ENCODE measurements at places on chromosomes 12 and 14.

DNA sequence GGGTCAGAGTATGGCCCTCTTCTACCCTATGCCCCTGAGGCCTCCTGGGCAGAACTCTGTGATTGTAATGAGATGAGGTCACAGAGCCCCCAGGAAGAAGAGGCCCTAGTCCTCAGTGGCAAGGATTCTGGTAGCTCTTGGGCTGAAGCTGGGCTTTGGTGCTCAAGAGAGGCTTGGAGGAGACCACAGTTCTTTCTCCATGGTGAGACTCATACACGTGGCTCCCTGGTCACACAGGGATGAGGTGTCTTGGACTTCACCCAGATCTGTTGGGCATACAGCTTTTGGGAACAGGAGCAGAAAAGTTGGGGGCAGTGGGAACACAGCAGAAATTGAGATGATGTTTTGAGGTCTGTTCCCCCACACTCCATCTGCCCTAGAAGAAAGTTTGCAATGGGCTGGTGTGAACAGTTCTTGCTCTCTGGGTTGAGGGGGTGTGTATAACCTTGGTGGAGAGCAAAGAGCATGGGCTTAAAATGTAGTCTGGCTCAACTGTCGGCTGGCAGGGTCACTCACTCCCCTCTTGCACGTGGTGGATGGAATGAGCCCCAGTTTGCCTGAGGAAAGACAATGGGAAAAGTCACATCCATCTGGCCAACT is at the start of gene KRT86:
Gene KRT86 (plus strand): TSS at position 125 of the 600 bp plus-strand sequence. CDS start 27,272 bp downstream, outside the sequence.
- no peak for DNase-seq

GRCh38 chr14:22296722-22297121 is 292.3 kb downstream of the DAD1 start:
- DNase-seq = no peak

GRCh38 chr12:46963977-46964971 is 115.1 kb upstream of the PCED1B start:
- DNase-seq = no peak

GRCh38 chr12:55704824-55705718 is 2.6 kb downstream of the ITGA7 start:
- DNase-seq = no peak

- DNase-seq = no peak
Observed at GRCh38 chr14:68543516-68543915, 249.4 kb downstream of the ZFP36L1 start.

DNA sequence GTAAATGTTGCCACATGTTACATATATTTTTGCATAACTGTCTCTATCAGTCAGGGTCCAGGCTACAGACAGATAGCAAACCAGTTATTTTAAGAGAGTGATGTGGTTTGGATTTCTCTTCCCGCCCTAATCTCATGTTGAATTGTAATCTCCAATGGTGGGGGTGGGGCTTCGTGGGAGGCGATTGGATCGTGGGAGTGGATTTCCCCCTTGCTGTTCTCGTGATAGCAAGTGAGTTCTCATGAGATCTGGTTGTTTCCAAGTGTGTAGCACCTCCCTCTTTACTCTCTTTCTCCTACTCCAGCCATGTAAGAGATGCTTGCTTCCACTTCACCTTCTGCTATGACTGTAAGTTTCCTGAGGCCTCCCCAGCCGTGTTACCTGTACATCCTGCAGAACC is 704.2 kb upstream of the TBX3 start:
- DNase-seq = no peak

DNA sequence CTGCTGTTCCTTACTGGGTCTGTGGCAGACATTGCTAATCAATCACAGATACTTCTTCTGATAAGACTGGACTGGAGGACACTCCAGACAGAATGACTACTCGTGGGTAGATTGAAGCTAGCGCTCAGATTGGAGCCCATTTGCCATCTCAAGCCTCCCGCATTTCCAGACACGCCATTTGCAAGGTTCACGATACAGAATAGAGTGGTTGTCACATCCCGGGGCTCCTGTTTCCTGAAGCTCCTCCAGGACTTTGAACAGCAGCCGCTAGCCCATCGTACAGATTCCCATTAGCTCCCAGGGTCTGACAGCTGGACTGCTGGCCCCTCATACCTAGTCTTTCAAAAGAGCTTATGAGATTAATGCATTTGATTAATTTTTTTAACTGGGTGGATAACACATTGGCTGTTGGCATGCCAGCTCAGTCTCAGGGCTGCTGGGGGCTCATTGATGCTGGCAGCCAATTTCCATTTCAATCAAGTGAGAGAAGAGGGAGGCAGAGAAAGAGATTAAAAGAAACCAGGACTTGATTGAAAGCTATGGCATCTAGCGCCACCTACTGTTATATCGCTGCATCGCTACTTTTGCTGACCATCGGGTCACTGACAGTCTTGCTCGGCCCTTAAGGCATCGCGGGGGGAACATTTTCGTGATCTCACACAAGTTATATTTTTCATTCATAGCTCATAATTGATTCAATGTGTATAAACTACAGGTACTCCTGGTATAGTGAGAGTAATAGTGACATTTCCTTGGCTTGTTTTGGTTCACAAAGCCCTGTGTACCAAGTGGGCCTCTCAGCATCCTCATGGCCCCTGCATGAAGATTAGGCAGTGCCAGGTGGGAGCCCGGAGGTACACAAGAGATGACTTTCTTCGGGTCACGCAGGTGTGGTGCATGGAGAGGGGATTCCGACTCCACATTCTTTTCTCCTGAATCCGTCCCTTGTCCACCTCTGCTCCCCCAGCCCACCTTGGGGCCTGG is 78.6 kb downstream of the CCDC60 start:
- peak; percentile 59 for DNase-seq

GRCh38 chr12:26724309-26724702 is 108.7 kb downstream of the ITPR2 start:
- DNase-seq = no peak

- no peak for DNase-seq
Observed at GRCh38 chr12:9342614-9343353, 134.6 kb upstream of the PZP start.

DNA sequence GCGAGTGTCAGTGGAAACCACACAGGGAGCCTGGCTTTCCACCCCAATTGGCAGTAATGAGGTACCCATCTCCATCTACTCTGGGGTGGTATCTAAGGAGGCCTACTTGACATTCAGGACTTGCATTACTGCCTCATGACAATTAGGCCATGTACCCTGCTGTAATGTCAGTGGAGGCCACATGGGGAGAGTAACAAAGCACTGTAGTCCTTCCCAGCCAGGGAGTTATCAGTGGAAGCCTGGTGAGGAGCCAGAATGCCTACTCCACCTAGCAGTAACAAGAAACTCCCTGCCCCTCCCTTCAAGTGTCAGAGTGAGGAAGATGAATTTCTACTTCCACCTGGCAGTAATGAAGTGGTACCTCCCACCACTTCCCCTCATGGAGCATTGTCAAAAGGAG is 12.5 kb downstream of the TIMM9 start:
- DNase-seq = no peak

- DNase-seq = no peak
Observed at GRCh38 chr14:38623661-38624060, 367.8 kb upstream of the CLEC14A start.

DNA sequence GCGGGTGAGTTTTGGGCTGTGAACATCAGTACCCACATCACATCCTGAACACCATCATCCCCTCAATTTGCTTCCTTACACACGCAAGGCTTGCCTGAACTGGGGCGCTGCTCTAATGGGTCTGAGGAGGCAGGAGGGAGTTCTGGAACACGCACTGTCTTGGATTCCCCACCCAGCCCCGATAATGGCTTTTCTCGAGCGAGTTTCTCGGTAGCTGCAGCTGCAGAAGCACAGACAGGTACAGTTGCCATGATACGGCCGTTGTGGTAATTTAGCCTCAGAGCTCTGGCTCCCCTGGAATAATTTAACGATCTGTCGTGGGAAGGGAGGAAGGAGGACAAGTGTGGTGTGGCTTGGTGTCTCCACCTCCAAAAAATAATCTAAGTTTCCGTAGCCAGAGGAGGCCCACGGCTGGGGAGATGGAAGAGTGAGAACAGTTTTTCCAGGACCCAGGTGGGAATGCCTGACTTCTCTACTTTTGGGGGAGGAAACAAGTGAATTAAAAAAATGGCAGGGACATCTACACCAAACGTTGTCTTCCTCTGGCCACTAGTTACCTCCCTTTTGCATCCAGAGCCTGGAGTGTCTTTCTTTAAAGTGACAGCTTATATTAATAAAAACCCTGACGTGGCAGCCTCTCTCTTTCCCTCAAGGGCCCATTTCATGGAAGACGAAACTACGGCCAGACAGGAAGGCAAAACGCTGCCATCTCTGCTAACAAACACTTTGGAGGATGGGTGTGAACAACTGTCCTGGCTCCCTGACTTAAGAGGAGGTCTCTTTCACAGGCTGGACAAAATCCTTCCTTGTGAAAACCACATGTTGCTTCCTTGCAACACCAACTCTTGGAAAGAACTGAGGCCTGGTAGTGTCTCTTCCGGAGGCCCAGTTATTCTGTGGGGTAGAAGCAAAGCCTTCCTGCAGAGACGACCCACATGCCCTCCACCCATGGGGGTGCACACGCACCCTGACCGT is 84.8 kb downstream of the RBM19 start:
- DNase-seq = no peak

GRCh38 chr12:100489251-100489820 is 15.7 kb downstream of the NR1H4 start:
- peak; percentile 7 for DNase-seq

- DNase-seq = peak; percentile 80
Observed at GRCh38 chr14:96204151-96205058, at the start of gene BDKRB2. Gene BDKRB2 (plus strand): TSS chr14:96204839. CDS start chr14:96237108, 32,269 bp downstream.

DNA sequence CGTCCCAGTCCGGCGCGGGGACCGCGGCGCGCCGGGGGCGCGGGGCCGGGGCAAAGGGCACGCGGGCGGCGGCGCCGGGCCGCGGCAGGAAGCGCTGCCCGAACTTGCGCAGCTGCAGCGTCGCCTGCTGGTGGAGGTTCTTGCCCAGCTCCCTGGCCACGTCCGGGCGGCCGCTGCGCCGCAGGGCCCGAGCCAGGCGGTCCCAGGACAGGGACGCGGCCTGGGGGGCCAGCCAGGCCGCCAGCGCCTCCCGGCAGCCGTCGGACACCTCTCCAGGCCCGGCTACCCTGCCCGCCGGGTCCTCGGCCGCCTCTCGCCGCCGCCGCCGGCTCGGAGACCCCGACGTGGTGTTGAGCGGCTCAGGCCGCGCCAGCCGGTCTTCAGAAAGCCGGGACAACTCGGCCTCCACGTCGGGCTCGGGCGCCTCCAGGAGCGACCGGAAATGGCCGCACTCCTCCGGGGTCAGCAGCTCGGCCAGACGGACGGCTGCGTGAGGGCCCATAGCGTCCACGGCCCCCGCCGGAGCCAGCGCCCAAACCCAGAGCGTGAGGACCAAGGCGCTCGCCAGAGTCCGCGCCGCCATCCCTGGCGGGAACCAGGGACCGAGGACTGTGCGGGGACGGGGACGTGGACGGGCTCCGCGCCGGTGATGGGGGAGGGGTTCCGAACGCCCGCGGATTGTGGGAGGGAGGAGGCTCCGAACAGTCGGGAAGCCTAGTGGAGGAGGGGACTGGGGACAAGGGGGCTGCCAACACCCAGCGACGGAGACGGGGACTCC is 34.0 kb downstream of the FIGNL2 start:
- peak; percentile 83 for DNase-seq

- peak; percentile 48 for DNase-seq
Observed at GRCh38 chr12:56723889-56724700, 1.0 kb downstream of the NACA start.

DNA sequence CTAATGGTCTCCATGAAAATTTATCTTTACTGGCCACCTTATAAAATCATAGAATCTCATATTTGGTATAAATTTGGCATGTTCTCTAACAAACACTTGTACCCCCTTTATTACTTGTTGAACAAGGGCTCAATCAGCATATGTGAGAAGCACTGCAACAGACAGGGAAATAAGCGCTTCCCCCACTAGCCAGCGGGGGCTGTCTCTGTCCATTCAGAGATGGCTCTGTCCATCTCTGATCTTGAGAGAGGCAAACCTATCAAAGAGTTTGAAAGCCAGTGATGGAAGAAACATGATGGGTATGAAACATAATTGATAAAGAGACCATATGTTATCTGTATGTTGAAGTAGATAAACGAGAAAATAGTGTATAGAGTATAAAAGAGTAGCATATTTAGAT is 326.8 kb downstream of the PDZRN4 start:
- no peak for DNase-seq

DNA sequence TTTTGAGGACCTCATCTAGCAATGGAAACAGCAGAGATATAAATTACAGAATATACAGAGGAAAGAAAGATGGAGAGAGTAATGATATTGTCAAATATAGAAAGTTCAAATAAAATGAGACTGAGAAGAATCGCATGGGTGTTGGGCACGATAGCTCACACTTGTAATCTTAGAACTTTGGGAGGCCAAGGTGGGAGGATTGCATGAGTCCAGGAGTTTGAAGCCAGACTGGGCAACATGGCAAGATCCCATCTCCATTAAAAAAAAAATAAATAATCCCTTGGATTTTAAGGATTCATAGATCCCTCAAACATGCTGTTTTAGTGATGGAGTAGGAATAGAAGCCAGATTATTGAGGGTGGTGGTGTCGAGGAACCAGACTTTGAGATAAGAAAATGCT is 1.9 kb downstream of the PYROXD1 start:
- DNase-seq = no peak

GRCh38 chr12:72699362-72699761 is 427.2 kb downstream of the TRHDE start:
- DNase-seq = no peak

GRCh38 chr14:102998393-102998792 is 59.0 kb downstream of the CDC42BPB start:
- DNase-seq = no peak

- no peak for DNase-seq
Observed at GRCh38 chr12:50066402-50066801, 9.0 kb downstream of the ASIC1 start.

DNA sequence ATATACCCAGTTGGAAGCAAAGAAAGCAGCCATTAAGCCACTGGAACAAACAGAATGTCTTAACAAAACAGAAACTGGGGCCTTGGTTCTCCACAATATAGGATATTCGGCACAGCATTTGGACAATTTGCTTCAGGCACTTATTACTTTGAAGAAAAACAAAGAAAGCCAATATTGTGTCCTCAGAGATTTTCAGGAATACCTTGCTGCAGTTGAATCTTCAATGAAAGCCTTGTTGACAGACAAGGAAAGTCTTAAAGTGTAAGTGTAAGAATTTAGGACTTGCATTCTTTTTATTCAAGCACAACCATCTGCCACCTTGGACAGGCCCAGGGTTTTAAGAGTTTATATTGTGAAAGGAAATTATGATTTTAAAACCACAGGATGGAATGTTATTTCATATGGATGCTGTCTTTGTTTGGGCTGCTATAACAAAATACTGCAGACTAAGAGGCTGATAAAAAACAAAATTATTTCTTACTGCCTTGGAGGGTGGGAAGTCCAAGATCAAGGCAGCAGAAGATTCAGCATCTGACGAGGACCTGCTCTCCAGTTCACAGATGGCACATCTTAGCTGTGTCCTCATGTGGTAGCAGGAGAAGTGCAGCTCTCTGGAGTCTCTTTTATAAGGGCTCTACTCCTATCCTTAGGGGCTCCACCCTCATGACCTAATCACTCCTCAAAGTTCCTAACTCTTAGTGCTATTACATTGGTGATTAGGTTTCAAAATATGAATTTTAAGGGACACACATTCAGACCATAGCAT is 197.0 kb downstream of the SYNE2 start:
- DNase-seq = no peak

- DNase-seq = no peak
Observed at GRCh38 chr12:52275686-52276085, 1.2 kb downstream of the KRT86 start.

- no peak for DNase-seq
Observed at GRCh38 chr12:15488481-15488880, 166.2 kb downstream of the PTPRO start.

- DNase-seq = no peak
Observed at GRCh38 chr12:55745361-55746173, 2.6 kb downstream of the GDF11 start.
